BE2C (cell line): ENCODE measurements at places on chromosomes 4 and X.

DNA sequence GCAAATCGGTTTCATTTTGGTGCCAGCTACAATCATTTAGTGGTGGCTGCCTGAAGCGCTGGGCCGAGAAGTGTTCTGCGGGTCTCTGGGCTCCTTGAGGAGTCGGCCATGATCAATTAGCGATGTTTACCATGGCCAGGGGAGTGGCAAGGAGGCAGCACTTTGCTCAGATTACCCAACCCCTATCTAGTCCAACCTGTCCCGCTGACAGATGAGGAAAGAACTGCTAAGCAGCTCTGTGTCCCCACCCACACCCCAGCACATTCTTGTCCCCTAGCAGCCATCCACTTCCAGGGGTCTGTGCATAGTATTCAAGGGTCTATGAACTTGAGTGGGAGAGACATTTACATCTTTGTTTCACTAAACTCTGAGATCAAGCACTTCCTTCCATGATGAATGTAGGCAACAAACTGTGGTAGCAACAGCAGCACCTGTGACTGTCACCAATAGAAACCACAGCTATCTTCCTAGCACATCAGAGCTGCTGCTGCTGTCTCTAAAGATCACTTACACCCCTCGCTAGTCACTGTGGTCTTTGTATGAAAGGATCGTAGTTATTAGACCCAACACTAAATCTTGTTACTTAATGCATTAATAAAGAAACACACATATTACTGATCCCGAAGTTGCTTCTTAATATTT lies 331.6 kb downstream of the BCOR start:
- DNase-seq = no peak

DNA sequence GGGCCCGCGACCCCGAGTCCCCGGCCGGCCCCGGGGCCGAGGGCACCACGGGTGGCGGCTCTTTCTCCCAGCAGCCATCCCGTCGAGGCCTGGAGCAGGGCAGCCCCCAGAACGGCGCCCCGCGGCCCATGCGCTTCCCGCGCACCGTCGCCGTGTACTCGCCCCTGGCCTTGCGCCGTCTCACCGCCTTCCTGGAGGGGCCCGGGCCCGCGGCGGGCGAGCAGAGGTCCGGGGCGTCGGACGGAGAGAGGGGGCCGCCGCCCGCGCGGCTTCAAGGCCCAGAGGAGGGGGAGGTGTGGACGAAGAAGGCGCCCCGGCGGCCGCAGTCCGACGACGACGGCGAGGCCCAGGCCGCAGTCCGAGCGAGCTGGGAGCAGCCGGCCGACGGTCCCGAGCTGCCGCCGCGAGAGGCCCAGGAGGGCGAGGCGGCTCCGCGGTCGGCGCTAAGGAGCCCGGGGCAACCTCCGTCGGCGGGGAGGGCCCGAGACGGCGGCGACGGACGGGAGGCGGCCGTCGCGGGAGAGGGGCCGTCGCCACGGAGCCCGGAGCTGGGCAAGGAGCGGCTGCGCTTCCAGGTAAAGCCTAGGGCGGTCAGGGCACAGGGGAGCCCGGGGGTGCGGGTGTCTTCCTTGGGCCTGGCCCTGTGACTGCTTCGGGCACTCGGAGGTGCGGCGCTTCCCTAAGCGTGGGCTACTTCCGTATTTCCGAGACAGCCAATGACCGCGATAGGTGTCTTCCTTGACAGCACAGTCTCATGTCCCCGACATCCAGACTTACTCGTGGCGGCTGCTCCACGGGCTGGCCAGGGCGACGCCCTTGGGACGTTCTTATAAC lies 845 bp downstream of the ZAR1 start:
- no peak for DNase-seq

- DNase-seq = no peak
Measured at GRCh38 chrX:4932790-4933189, 1219.3 kb upstream of the PRKX start.

DNA sequence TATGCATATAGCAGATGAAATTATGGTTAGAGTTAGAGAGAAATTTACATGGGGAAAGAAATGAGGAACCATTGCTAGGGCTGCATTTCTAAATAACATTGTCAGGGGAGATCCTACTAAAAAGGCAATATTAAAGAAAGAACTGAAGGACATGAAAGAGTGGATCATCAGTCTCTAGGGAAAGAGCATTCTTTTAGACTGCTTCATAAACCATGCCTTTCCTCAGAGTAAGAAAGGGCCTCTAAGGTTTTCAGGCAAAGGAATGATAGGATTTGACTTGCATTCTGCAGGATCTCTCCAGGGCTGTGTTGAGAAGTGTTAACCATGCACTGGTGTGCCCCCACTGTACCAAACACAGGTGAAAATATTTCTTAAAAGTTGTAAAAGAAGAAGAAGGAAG lies 385.4 kb upstream of the MAD2L1 start:
- DNase-seq = no peak

GRCh38 chr4:76279462-76279861 lies 27.1 kb upstream of the STBD1 start:
- no peak for DNase-seq

DNA sequence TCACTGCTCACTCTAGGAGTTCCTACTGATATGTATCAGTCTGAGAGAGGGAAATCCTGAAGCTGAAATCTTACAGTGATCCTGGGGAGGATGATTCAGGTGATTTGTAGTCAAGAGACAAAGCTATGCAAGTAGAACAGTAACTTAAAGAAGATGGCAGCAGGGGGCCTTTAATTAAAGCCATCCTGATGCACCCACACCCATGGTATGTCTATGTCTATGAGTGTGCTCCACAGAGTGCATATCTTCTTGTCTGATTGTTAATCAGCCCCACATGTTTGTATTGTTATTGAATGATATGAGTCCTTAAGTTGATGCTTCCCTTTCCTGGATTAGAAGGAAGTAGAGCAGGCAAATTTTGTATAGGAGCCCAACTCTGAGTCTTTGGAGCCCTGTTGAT lies 78.8 kb downstream of the NHS start:
- DNase-seq = no peak

- no peak for DNase-seq
Measured at GRCh38 chrX:154019061-154019621, 561 bp downstream of the IRAK1 start.

- DNase-seq = no peak
Measured at GRCh38 chr4:6742989-6743388, 27.0 kb downstream of the BLOC1S4 start.

DNA sequence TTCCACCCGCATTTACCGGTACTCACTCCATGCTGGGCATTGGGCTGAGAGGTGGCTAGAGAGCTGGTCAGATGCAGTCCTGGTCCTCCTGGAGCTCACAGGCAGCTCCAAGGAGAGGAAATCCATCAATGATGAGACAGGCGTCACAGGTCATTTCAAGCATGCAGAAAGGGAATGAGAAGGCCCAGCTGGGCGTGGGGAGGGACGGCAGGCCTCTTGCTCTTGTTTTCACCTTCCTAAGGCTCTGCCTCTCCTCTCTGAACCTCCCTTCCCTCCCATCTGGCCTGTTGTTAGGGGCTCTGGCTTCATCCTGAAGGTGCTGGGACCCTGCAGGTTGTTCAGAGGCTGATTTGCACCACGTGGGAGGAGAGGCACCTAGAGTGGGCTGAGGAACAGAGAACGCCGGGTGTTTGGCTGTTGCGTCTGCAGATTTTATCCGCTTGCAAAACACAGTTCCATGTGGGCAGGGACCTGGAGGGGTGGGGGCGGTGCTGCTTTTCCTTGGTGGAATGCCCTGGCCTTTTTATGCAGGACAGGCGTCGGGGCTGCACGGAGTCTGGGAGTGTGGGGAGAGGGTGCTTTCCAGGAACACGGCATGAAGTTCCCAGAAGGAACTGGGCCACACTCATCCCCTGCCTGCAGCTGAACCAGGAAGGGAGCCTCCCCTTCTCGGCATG lies 81.5 kb upstream of the PSAPL1 start:
- peak; percentile 49 for DNase-seq

DNA sequence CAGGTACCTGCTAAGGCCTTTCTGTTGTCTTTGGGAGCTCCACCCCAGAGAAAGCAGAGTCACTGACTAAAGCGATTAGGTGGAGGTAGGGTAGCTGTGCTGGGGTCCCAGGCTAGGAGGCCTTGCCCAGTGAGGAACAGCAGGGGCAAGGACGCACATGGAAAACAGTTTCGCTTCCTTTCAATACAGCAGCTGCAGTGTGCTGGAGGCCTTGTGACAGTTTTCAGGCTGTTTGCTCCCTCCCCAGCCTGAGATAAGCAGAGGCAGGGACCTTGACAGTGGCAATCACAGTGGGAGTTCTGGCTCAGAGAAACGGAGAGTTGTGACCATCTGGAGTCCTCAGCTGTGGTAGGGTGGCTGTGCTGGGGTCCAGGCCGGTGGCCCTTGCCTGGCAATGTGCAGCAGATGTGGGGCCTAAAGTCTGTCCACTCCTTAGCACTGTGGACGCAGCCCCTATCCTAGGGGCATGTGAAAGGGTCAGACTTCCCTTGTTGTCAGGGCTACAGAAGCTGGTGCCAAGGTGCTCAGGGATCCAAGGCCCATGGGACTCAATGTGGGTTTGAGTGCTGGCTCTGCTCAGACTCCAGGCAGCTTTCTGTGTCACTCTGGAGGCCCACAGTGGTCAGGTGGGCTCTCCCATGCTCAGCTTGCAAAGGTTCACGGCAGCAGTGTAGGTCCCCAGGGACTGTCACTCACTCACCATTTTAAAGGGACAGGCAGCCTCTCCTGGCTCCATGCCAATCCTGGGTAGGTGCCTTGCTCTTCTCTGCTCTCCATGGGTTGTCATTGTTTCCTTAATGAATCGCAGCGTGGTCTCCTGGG lies 534.9 kb upstream of the FMR1 start:
- DNase-seq = no peak

DNA sequence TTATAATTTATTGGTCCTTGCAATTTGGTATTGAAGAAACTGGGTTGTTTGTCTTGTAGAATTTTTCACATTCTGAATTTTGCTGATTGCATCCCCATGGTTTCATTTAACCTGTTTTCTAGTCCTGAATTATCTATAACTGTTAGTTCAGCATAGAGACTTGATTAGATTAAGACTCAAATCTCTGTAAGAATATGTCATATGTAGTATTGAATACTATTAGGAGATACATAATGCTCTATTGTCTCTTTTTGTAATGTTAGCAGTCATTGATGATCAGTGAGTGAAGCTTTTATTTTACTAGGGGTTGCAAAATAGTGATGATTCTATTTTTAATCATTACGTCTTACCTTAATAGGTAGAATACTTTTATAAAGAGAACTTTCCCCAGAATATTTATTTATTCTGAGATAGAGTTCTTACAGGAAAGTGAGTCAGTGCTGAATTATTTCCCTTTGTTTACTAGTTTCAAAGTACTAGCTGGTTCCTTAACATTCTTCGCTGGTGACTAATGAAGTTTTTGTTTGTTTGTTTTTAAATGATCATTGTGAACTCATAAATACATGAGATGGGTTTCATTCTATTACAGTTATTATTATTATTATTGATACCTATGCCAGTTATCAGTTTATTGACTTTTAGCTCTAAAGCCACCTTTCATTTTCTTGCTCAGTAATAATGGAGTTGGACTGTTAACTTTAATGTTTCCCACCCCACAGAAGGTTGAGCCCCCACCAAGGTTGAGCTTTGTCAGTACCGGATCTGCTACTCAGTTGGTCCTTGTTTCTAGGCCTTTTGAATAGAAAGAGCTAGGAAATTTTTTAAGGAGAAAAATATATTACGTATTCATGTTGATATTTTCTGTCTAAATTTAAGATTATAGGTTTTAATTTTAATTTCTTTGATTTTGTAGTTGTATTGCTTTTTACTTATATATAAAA lies 102.3 kb downstream of the LARP1B start:
- DNase-seq = no peak

GRCh38 chr4:144831971-144832370 lies 186.0 kb downstream of the HHIP start:
- no peak for DNase-seq

GRCh38 chrX:68692651-68693050 lies 45.2 kb downstream of the STARD8 start:
- no peak for DNase-seq

- no peak for DNase-seq
Measured at GRCh38 chrX:95346856-95347255, 1337.8 kb upstream of the DIAPH2 start.

DNA sequence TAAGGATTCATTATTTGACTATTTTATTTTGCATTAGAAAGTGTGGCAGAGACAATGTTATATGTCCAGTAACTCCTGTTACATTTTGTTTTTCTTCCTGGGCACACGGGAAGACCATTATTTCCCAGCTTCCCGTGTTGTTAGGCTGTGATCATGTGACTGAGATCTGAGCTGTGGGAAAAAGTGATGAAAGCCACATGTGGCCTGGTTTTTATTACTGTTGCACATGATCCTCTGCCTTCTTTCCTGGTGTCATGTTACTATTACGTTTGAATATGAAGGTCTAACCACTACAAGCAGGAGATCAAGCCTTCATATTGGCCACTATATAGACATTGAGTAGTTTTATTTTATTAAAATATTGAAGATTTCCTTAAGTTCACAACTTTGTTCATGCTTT lies 28.2 kb upstream of the MID1 start:
- no peak for DNase-seq

GRCh38 chr4:15232366-15233263 lies 195.2 kb upstream of the C1QTNF7 start:
- DNase-seq = no peak

- DNase-seq = no peak
Measured at GRCh38 chr4:2006956-2007653, 1.7 kb downstream of the NELFA start.

DNA sequence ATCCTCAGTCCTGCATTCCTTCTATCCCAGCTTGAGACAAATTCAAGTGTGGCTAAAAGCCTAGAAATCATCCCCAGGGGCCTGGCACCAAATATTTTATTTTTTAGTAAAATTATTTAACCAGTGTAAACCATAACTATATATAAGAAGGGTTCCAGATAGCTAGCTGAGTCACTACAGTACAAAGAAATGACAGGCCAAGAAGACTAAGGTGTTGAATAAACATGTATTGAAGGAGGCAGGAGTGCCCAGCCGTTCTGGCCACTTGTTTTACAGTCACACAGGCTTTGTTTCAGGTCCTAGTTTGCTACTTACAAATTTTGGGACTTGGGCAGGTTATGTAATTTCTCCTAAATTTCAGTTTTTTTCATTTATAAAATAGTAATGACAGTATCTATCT lies 225.9 kb upstream of the PITX2 start:
- DNase-seq = no peak

DNA sequence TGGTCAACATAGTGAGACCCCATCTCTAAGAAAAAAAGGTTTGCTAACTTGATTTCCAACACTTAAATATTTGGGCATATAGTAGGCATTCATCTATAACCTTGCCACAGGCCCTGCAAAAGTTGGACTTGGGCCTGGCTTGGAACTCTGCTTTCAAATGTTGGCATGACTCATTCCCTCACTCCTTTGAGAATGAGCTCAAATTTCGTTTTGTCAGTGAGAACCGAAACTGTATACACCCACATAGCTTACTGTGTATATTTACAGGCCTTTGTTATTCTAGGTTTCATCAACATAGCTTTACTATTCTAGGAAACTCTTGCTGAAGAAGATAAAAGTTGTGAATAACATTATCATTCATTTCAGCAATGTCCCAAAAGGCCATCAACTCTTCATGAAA lies 88.7 kb upstream of the ELOVL6 start:
- DNase-seq = no peak

GRCh38 chr4:181661090-181661489 lies 582.1 kb upstream of the TENM3 start:
- DNase-seq = no peak
